ENCODE measurements at places on chromosomes 13 and 19. TPM values are rescaled to one million over a fixed set of nuclear protein-coding genes. Genes with fewer than 3 reads are reported as not detected.
A peak's percentile ranks its signal among the peaks of the same experiment; 100 is the strongest.

The MEIOSIN gene
- not detected for total RNA-seq

The PEAK3 gene
- 4.2 TPM for total RNA-seq

- H3K27me3 ChIP-seq, result no peaks in the 10 kb centered on the region
- H3K27ac ChIP-seq, result peak overlapping the region; percentile 71
- DNase-seq, result peak; percentile 67
- peaks cover 10% of the 10 kb centered on the region for H3K4me1 ChIP-seq
- H3K36me3 ChIP-seq, result no peaks in the 10 kb centered on the region
These were observed 14.6 kb downstream of the FRY start for GRCh38 chr13:32045982-32046785.

- peaks cover 53% of the 10 kb centered on the region for H3K27me3 ChIP-seq
- no peaks in the 10 kb centered on the region for H3K36me3 ChIP-seq
- H3K4me3 ChIP-seq, result peak overlapping the region; percentile 48
- no peak for DNase-seq
These were observed 1.5 kb downstream of the FUT1 start for GRCh38 chr19:48750771-48751504.

GRCh38 chr13:96034662-96035061, 18.5 kb downstream of the UGGT2 start:
- H3K4me1 ChIP-seq, result no peaks in the 10 kb centered on the region
- H3K36me3 ChIP-seq, result peaks cover 22% of the 10 kb centered on the region
- H3K27ac ChIP-seq, result no peak overlapping the region
- DNase-seq, result no peak
- H3K27me3 ChIP-seq, result no peaks in the 10 kb centered on the region

DNA sequence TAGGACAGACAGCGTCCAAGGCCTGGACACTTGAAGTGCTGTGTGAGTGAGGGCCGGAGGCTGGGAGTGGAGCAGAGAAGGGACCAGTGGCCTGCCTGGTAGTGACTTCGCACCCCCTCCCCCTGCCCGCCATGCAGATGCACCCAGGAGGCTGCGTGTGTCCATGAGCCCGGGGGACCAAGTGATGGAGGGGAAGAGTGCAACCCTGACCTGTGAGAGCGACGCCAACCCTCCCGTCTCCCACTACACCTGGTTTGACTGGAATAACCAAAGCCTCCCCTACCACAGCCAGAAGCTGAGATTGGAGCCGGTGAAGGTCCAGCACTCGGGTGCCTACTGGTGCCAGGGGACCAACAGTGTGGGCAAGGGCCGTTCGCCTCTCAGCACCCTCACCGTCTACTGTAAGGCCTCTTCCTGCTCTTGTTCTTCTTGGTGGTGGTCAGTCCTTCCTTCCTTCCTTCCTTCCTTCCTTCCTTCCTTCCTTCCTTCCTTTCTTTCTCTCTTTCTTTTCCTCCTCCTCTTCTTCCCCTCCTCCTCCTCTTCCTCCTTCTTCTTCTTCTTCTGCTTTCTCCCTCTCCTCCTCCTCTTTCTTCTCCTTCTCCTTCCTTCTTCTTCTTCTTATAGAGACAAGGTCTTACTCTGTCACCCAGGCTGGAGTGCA, 6.0 kb upstream of the FFAR1 start:
- DNase-seq, result no peak
- H3K27ac ChIP-seq, result no peak overlapping the region
- no peaks in the 10 kb centered on the region for H3K4me1 ChIP-seq
- no peaks in the 10 kb centered on the region for H3K36me3 ChIP-seq

GRCh38 chr13:98089246-98089645, 53.6 kb upstream of the FARP1 start:
- no peak overlapping the region for H3K27ac ChIP-seq
- H3K27me3 ChIP-seq, result no peaks in the 10 kb centered on the region
- no peaks in the 10 kb centered on the region for H3K36me3 ChIP-seq

- H3K4me1 ChIP-seq, result no peaks in the 10 kb centered on the region
- DNase-seq, result no peak
- H3K4me3 ChIP-seq, result no peak overlapping the region
- H3K36me3 ChIP-seq, result peaks cover 93% of the 10 kb centered on the region
These were observed 44.7 kb downstream of the CARS2 start for GRCh38 chr13:110661256-110661655.

GRCh38 chr13:79479882-79480281, 1.1 kb upstream of the NDFIP2 start:
- H3K27ac ChIP-seq, result no peak overlapping the region
- H3K27me3 ChIP-seq, result no peaks in the 10 kb centered on the region
- H3K4me1 ChIP-seq, result peaks cover 14% of the 10 kb centered on the region
- no peak for DNase-seq
- no peaks in the 10 kb centered on the region for H3K36me3 ChIP-seq

- H3K4me1 ChIP-seq, result no peaks in the 10 kb centered on the region
- no peak overlapping the region for H3K4me3 ChIP-seq
- no peak for DNase-seq
- no peaks in the 10 kb centered on the region for H3K36me3 ChIP-seq
- no peak overlapping the region for H3K27ac ChIP-seq
- no peaks in the 10 kb centered on the region for H3K27me3 ChIP-seq
These were observed 20.7 kb upstream of the XPO4 start for GRCh38 chr13:20923272-20923671.
